ENCODE measurements at places on chromosomes 5 and 9. TPM values are rescaled to one million over a fixed set of nuclear protein-coding genes. Genes with fewer than 3 reads are reported as not detected.

The RAD1 gene
- total RNA-seq: 45.5 TPM

The ARSI gene
- total RNA-seq: 0.93 TPM

The LCN1 gene
- total RNA-seq: not detected

The SOX30 gene
- total RNA-seq: 47.7 TPM

The KDM4C gene
- total RNA-seq: 58.8 TPM

The NEUROG1 gene
- total RNA-seq: not detected

The SUSD3 gene
- 282 TPM for total RNA-seq

DNA sequence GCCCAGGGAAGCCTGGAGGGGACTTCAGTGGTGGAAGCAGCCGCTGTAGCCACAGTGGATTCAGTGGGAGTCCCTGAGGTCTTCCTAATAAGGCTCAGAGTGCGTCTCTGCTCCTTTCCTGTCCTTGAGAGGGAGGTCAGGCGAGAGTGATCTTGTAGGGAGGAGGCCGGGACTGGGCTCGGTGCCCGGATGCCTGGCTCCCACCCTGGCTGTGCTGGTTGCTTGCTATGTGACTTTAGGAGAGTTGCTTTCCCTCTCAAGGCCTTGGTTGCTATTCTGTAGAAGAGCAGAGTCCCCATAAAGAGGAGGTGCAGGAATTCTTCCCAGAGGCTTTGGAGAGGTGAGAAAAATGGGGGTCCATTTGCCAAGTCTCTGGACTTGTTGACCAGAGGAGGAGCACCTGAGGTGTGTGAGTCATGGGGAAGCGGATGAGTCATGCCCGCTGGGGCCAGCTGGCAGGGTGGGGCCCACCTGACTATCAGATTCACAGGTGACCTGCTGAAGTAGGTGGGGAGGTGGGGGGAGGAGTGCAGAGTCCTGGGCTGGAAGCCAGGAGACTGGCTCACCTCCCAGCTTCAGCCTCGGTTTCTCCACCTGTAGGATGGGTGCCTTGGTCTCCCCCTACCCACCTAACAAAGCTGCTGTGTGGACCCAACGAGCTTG, 13.8 kb downstream of the GSN start:
- peak; percentile 94 for DNase-seq

DNA sequence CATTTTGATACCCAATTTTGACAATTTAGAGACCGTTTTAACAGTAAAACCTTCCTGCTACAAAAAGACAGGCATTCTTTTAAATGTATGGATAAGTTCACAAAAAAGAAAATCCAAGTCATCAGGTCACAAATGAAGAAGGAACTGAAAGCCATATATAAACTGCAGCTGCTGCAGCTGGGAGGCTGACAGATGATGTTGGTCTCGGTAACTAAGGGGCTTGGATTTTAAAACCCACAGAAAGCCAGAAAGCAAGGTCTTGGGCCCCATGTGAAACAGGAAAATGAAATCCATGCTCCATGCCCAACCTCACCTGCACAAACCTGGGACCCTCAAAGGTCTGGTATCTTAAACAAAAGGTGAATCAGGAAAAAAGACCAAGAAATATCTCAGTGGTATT, 15.7 kb upstream of the C5orf34 start:
- DNase-seq: no peak

- no peak for DNase-seq
Observed at GRCh38 chr5:109748546-109748945, 58.8 kb downstream of the MAN2A1 start.

DNA sequence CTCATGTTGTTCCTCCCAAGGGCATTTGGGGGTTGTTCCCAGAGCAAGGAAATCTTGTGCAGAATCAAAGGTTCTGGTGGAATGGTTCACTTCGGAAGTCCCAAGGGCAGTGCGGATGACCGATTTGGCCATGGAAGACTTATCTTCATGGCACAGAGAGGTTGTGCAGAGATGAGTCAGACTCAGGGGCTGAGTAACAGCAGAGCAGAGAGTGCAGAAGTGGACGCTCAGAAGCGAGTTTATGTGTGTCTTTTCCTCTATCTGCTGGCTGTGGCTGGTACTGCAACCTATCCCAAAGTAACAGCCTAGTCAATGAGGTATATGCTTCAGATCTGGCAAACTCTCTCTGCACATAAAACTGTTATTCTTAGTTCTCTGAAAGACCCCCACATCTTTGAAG, 118.1 kb downstream of the DPYSL3 start:
- DNase-seq: peak; percentile 74

Measured in testis (tissue), 5 donors.